Body of pancreas (tissue), 4 donors: ENCODE measurements at places on chromosomes 11 and 22.

GRCh38 chr11:104124979-104125378 is 39.0 kb downstream of the PDGFD start:
- no peak for DNase-seq

DNA sequence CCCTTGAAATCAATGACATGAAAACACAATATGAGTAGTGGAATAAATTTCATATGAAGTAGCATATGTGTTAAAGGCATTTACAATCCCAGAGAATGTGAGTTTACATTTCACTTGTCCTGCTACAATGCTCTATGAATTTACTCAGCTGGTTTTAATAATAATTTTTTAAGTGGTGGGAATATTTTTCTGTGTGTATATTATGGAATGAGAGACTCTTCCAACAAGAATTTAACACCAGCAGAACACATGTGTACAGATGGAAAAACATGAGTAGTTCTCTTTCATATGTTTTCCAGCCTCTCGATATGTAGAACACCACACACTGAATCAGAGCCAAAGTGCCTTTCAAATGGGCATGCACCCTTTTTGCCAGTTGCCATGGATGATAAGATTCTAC is 170.4 kb downstream of the MAML2 start:
- DNase-seq = no peak

- peak; percentile 85 for DNase-seq
Observed at GRCh38 chr11:94845622-94846021, 77.5 kb downstream of the AMOTL1 start.

DNA sequence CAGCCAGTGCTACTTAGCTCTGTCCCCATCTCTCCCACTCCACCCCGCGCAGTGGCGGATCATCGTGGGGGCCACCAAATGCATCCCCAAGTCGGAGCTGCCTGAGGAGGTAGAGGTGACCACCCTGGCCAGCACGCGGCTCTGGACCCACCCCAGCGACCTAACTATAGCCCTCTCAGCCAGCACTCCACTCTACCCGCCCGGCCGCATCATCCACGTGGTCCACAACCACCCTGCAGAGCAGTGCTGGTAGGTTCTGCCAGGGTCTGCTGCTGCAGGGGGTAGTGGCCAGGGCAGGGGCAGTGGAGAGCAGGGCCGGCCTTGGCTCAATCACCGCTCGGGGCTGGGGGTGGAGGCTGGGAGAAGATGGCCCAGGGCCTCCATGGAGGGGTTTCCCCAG is 13.0 kb upstream of the MYRF start:
- no peak for DNase-seq

DNA sequence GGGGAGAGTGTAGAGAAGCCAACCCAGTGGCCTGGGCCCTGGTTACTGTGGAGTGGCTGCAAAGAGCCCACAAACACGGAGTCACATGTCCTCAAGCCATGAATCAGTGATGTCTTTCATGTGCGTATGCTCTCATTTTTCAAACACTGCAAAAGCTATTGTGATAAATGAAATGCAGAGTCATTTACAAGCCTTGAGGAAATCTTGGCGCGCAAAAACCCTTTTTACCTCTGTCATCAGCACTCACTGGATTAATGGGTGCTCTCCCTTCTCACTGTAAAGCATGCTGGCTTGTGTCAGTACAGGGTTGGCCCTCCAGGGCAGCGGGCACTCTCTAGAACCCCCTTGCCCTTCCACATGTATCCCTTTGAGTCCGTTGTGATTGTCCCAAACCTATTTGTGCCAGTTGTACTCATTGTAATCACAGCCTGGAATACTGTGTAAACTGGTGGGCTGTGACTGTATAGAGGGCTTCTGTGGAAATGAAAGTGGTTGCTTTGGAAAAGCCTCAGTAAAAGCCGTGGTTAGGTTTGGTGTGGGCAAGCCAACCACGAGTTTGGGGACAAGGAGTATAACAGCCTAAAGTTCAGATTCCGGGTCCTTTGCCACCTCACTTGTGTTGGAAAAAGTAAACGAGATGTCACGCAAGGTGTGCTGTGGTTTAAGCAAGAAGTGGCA is 10.4 kb downstream of the GNAZ start:
- no peak for DNase-seq

DNA sequence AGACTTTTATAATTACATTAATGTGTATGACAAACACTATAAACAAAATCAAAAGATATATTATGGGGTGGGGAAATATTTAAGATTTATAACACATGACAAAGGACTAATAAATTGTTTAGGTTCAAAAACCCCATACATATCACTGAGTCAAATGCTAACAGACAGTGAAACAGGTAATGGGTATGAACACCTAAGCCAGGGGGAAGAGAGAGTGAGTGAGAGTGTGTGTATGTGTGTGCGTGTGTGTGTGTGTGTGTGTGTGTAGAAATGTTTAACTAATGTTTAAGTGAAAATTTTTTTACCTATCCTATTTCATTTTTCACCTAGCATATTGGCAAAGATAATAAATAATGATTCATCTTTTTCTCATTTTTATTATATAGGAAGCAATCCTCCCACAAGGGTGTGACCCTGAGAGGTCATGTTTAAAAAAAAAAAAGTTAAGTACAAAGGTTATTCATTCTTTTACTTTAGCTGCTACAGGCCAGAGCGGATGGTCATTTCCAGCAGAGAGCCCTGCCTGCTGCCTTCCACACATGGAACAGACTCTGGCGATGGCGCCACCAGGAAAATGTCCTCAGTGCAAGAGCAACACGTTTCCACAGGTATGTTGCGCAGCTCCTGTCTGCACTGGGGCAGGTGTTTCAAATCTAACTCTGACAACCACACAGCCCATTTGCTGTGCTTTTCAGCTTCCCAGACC is 72.9 kb downstream of the PISD start:
- no peak for DNase-seq
